ENCODE measurements at places on chromosomes 16 and 17.

- DNase-seq: no peak
Observed at GRCh38 chr16:20411055-20411454, 1.7 kb downstream of the ACSM5 start.

DNA sequence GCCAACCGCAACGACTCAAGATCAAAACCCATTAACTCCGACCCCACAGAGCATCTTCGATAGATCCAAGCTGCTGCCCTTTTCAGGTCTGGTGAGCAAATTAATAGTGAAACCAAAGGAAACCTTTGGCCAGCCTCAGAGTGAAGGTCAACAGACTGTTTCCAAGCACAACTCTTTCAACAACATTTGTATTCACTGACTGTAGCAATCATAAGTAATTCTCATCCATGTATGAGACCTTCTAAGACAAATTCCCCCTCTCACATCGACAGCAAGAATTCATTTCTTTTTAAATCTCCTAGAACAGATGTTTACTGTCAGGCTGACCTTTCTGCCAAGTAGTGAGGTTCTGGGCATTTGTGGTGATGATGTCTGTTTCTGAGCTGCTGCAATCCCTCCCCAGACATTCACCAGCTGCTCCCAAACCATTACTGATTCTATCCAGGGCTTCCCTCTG, 64.2 kb downstream of the SLC39A11 start:
- peak; percentile 92 for DNase-seq

- no peak for DNase-seq
Observed at GRCh38 chr16:3138342-3138741, 3.5 kb downstream of the ZNF213 start.

- no peak for DNase-seq
Observed at GRCh38 chr16:3063625-3064386, 1.6 kb upstream of the IL32 start.

DNA sequence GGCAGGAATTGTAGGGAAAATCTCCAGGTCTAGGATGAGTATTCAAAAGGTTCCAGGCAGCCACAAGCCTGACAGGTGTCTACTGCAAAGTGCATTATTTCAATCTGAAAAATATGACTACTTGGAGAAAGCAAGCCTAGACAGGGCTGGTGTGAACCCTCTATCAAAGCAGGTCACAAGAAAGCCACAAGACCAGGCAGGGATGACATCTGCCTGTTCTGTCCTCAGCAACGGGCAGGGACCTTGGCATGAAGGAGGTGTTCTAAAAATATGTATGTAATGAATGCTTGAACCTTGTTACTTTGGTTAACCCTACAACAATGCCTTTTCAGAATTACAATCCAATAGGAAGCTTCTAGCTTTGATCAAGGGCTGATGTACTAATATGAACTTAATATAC, 1.2 kb upstream of the COX6A2 start:
- DNase-seq: no peak

GRCh38 chr17:46968224-46968834, 10.7 kb downstream of the RPRML start:
- DNase-seq: no peak

DNA sequence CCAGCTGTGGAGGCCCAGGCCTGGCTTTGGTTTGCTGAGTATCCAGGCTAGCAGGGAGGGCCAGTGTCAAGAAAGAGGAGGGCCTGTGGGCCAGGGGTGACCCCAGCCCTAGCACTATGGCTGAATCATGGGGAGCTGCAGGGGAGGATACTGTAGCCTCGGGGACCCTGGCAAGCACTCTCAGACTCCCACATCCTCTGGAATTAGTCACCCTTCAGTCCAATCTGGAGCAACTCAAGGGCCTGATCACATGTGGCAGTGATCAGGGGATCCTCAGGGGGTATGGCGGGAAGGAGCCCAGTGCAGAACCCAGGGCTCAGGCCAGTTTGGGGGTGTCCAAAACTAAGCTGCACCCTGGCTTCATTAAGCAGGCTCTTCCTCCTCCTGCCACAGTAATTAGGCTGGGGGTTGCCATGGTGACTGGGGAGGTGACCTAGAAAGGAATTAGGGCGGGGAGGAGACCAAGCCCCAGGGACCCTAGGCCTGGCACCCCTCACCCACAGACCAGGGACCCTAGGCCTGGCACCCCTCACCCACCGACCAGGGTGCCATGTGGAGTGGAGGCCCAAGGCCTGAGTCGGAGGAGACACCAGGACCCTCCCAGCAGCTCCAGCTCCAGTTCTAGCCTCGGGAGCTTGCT, 5.8 kb downstream of the NLGN2 start:
- peak; percentile 56 for DNase-seq

GRCh38 chr17:41513168-41513547, 5.5 kb downstream of the KRT15 start:
- DNase-seq: no peak

GRCh38 chr16:68408967-68409366, 39.3 kb downstream of the SMPD3 start:
- DNase-seq: no peak

- DNase-seq: no peak
Observed at GRCh38 chr17:8941520-8941919, 24.0 kb downstream of the PIK3R5 start.

DNA sequence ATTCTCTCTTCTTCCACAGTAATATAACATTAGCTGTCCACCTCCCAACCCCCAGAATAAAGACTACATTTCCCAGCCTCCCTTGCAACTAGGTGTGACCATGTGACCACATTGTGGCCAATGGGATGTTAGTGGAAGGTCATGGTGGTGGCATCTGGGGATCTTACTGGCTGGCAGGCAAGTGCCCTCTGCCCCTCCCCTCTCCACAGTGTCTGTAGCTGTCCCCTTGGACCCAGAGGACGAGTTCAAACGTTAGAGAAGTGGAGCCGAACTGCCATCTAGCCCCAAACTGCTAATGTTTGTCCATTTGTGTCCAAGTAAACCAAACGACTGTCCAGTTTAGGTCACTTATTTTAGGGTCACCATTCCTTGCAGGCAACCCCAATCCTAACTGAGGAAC, 26.6 kb upstream of the KCNG4 start:
- DNase-seq: peak; percentile 32

GRCh38 chr17:81162491-81162890, 2.8 kb upstream of the PVALEF start:
- DNase-seq: no peak

- DNase-seq: no peak
Observed at GRCh38 chr16:77133706-77134105, 57.3 kb upstream of the MON1B start.

DNA sequence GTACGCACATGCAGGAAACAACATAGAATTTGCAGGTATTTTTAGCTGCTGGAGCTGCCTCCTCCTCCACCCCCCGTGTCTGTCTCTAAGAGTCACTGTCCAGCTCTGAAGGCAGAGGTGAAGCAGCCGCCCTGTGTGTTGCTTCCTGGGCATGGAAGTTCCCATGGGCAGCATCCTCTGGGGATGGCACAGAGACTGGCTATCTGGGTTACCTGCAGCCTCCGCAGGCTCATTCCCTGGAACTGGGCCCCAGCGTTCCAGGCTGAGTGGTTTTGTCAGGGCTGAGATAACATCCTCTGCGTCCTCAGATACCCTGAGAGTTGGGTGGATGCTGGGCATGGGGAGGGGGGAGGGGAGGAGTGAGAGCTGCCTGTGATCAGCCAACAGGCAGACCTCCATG, 41.5 kb upstream of the MRTFB start:
- no peak for DNase-seq

DNA sequence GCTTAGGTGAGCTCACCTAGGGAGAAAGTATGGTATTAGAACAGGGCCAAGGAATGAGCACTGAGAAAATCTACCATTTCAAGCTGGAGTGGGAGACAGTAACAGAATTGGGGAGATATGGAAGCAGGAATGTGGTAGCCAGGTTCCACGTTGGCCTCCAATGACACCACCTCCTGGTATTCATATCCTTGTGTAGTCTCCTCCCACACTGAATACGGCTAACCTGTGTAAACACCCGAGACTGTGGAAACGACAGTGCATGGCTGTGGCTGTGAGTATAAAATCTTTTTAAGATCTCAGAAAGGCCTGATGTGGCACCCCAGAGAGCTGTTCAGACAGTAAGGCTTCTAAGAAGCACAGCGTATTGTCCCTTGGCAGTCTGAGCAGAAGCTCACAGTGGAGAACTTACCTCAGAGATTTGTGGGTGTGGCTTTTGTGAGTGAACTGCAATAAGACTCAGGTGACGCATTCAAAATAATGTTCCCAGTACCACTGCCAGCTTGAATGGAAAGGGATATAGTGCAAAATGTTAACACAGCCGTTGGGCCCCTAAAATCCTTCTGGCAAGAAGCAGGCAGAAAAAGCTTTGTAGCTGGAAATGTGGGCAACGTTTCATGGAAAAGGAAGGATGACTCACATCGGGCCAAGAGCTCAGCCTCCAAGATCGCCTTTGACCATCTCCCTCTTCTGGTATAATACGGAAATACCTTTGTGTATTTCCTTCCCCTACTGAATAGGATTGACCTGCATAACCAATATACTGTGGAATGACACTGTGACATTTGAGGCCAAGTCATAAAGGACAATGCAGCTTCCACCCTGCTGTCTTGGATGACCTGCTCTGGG, 14.4 kb downstream of the SDR42E1 start:
- peak; percentile 76 for DNase-seq

DNA sequence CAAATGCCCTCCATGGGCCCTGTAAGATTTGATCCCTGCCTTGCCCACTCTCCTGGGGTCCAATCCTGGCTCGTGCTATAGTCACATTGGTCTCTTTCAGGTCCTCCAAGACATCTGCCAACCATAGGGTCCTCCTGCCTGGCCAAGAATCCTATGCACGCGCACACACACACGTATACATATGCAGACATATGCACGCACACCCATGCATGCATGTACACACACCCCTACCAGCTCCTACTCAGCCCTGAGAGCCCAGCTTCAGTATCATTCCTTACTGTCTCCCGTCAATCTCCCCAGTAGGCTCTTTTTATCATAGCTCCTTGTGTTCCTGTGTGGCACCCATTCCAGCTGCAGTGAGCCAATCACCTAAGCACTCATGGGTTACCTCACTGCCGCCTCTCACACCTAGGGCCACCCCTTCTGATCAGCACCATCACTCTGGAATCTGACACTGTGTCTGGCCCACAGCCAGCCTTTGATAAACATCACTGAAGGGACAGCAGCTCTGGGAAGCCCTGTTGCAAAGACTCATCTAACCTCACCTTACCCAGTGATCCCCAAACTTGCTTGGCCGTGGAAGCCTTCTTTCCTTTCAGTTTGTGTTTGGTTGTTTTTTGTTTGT, 7.9 kb upstream of the DNAH17 start:
- DNase-seq: no peak

- DNase-seq: no peak
Observed at GRCh38 chr16:87551487-87551886, 50.8 kb upstream of the JPH3 start.

DNA sequence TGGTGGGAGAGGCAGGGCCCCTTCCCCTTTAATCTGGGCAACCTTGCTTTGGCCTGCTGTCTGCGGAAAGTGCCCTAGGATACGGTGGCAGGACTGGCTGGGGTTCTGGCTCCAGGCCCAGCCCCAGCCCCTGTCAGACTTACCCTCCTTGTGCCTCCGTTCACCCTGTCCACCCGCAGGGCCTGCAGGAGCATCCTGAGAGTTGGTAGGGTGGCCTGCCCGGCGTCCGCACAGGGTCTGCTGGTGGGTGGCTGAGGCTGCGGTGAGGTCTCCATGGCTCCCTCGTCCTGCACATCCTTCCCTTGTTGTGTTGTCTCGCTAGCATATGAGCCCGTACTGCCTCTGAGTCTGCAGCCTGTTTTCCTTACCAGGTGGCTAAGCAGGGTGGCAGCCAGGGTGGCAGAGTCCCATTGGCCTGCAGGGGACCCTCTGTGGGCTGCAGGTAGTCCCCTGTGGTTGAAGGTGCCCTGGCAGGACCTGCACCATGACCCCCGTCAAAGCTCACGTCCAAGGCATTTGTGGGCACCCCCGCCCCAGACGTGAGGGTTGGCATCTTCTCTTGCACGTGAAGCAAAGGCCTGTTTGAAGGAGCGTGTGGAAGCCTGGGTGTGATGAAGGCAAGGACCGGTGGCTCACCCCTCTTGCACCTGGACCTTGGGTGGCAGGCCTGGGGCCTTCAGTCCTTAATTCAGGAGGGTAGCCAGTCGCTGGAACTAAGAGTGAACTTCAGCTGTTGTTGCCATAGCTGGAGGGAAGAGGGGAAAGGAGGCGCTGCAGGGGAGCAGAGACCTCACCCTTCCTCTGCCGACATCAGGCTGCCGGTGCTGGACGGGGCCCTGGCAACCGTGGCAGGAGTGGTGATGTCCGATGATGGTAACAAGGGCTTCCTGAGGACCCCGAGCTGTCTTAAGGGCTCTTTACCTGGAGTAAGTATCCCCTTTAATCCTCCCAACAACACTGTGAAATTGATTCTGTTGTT, 293.7 kb downstream of the SEC14L1 start:
- no peak for DNase-seq

DNA sequence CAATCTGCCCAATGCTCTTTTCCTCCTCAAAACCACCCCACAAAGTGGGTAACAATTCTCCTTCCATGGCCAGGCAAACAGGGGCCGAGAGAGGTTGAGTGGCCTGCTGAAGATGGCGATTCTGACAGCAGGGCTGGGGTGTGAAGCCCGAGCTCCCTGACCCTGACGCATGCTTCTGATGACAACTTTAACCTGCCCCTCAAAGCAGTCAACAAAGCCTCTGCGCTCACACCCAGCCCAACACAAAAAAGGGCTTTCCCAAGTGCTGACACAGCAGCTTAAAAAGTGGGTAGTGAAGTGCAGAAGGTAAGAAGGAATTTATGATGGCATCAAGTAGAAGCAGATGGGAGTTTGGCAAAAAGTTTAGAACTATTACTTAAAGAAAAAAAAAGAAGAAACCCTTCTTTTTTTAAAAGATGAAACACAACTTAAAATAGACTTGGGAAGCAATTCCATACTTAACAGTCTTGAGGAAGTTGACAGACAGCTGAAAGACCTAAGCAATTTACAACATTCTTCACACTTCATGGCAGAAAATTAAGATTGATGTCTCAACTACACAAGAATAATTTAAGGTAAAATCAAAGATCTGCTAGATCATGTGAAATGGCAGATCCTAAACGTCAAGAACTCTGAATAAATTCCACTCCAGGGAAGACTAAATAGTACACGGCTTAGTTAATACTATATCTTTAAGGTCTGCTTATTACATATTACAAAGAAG, 133.9 kb downstream of the PARN start:
- DNase-seq: no peak

- no peak for DNase-seq
Observed at GRCh38 chr17:68035131-68035522, 408 bp upstream of the KPNA2 start.

DNA sequence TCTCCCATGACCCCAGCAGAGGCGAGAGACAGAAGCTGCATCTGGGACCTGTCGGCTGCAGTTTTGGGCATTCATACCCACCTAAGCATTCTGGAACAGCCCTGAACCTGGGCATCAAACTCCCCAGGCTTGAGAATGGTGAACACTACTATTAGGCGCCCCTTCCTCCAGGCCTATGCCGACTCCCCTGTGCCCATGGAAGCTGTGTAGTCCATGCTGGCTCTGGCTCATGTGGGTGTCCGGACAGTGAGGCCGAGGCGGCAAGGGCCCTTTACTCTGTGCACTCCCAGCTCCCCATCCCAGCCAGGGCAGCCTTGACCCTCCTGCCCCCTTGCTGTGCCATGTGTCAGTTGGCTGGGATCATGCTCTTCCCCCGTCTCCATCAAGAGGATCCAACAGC, 89.0 kb upstream of the TOB1 start:
- no peak for DNase-seq
